ENCODE measurements at places on chromosomes 7 and 10. TPM values are rescaled to one million over a fixed set of nuclear protein-coding genes. Genes with fewer than 3 reads are reported as not detected.

The TRIL gene
- not detected for total RNA-seq

- no peak for DNase-seq
Measured at GRCh38 chr7:80763704-80764103, 125.3 kb downstream of the CD36 start.

DNA sequence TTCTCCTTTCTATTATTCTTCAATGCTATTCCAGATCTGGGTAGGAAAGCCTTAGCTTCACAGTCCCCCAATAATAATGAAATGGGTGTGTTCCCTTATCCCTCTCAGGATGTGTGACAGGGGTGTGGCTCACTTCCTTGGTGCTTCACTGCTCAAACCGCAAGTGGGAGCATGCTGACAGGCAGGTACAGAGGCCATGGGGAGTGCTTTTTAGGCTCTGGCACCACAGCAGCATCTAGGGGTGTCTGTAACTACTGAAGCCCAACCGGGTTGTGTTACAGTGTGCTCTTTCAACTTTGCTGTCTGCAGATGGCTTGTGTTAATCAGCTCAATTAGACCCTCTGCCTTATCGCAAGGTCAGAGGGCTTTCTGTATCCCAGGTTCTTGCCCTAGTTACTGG lies 79.4 kb upstream of the CYP2C9 start:
- no peak for DNase-seq

The PRKCQ gene
- 8.0 TPM for total RNA-seq

DNA sequence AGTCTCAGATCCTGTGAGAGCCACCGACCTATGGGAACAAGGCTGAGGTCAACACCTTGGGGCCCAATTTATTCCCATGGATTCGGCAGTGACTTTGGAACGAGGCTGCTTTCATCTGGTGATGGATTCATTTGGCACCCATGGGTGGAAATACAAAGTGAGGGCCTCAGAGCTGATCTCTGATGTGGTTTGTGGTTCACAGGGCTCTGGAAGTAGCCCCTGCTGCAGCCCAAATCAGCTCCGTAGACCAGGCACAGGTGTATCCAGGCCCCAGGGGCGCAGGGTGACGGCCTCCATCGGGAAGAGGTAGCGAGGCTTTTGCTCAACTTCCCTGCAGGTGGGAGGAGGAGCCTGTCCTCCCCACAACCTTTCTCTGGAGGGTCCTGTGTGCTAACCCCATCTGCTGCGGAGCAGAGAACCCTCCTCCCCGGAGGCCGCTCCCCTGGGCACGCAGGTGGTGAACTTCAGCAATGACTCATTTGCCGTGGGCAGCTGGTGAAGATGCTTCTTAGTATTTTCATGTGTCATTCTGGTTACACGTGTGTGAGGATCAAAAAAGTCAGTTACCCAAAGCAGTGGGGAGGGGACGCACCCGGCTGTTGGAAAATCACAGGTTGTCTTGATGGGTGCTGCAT lies 7.5 kb upstream of the JAKMIP3 start:
- no peak for DNase-seq

The TMEM72 gene
- total RNA-seq, result not detected
